ENCODE measurements at places on chromosomes 13 and 19. TPM values are rescaled to one million over a fixed set of nuclear protein-coding genes. Genes with fewer than 3 reads are reported as not detected.

URAD gene
- total RNA-seq, result not detected

IGFL3 gene
- total RNA-seq, result 0.25 TPM

ZNF43 gene
- 2.2 TPM for total RNA-seq

CNOT3 gene
- 53.6 TPM for total RNA-seq

TTC9B gene
- total RNA-seq, result 0.61 TPM

FUT3 gene
- total RNA-seq, result 0.08 TPM

PODNL1 gene
- total RNA-seq, result 1.4 TPM

CTXN1 gene
- 22.9 TPM for total RNA-seq

WDR62 gene
- 23.3 TPM for total RNA-seq

CYP4F11 gene
- total RNA-seq, result 4.6 TPM

GPR12 gene
- not detected for total RNA-seq

PINLYP gene
- total RNA-seq, result 0.11 TPM

ZNF582 gene
- 1.1 TPM for total RNA-seq

ZNF729 gene
- not detected for total RNA-seq

MFSD12 gene
- total RNA-seq, result 142 TPM

ZNF415 gene
- total RNA-seq, result not detected

KLK12 gene
- not detected for total RNA-seq

ZNF534 gene
- not detected for total RNA-seq

CRB3 gene
- total RNA-seq, result 5.0 TPM

PET100 gene
- 47.0 TPM for total RNA-seq

PTH2 gene
- not detected for total RNA-seq

SLITRK6 gene
- total RNA-seq, result 0.15 TPM

LYPD5 gene
- total RNA-seq, result 0.55 TPM

EID2B gene
- 9.5 TPM for total RNA-seq

C19orf85 gene
- total RNA-seq, result not detected

MBD3L3 gene
- total RNA-seq, result not detected

EFNA2 gene
- 1.2 TPM for total RNA-seq

TMEM59L gene
- 6.3 TPM for total RNA-seq

AMER2 gene
- total RNA-seq, result not detected

SACS gene
- 11.5 TPM for total RNA-seq

SIGLEC5 gene
- total RNA-seq, result not detected

RDH8 gene
- total RNA-seq, result 0.31 TPM

FFAR3 gene
- total RNA-seq, result not detected

MTUS2 gene
- not detected for total RNA-seq

GJB2 gene
- total RNA-seq, result 0.75 TPM

S1PR2 gene
- 0.63 TPM for total RNA-seq

ITGBL1 gene
- 0.97 TPM for total RNA-seq

DBP gene
- total RNA-seq, result 1.9 TPM

MEDAG gene
- 0.36 TPM for total RNA-seq

FFAR1 gene
- 0.02 TPM for total RNA-seq

CCDC169 gene
- total RNA-seq, result 0.41 TPM

SCN1B gene
- 20.1 TPM for total RNA-seq

GAPDHS gene
- total RNA-seq, result 0.10 TPM

ZNF154 gene
- total RNA-seq, result not detected

KLK15 gene
- total RNA-seq, result not detected

SYCN gene
- total RNA-seq, result not detected

MBD3L1 gene
- not detected for total RNA-seq

Data from A549 treated with AZD2906 at 1 μM for 4 hours (cell line).